ENCODE measurements at places on chromosomes 3 and 15.

DNA sequence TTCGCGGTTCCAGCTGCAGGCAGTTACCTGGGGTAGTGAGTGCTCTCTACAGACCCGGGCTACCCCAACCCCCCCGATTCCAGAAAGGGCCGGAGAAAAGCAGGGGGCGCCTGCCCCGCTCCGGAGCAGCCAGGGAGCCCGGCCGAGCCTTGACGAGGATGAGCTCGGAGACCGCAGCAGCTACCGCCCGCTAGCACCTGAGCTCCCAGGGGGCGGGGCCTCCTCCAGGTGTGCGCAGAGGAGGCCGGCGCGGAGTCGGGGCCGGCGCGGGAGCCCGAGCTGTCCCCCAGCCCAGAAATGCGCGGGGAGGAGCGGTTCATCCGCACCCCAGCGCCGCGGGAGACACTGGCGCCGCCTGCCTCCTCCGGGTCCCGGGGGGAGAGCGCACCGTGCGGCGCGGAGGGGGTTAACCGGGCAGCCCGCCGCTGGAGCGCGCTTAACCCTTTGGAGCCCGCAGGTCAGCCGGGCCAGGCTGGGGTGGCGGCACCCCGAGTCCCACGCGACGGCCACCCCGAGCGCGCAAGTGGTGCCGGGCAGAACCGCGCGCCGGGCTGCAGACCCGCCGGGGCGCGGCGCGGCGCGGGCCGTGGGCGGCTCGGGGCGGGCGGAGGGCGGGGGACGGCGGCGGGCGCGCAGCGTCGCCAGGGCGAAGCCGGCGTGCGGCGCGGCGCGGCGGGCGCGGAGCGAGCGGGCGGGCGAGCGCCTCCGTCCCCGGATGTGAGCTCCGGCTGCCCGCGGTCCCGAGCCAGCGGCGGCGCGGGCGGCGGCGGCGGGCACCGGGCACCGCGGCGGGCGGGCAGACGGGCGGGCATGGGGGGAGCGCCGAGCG is at the start of gene CACNA1D:
CACNA1D (plus strand) TSS at position 649 of the 829 bp plus-strand sequence. CDS start 556 bp downstream, outside the sequence.
- no peak for DNase-seq

GRCh38 chr3:169171739-169172138 is 491.8 kb downstream of the MECOM start:
- DNase-seq, result no peak

GRCh38 chr3:139933766-139934165 is 1.2 kb upstream of the CLSTN2 start:
- DNase-seq, result no peak

DNA sequence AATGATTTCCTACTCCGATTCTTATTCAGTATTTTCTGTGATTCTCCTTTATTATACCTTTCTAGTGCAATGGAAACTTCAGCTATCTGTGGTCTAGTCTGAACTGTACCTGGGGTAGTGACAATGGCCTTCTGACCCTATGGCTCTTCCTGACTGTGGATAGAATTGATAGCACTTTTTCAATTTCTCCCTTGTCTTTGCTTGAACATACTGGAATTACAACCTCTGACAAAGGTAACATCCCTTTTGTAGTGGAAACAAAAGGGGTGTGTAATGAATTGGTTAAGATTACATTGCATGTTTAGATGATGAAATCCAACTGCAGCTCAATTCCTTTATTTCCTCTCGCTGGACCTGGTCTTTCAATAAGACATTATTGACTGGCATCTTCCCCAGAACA is 21.0 kb upstream of the SOX2 start:
- DNase-seq, result no peak

DNA sequence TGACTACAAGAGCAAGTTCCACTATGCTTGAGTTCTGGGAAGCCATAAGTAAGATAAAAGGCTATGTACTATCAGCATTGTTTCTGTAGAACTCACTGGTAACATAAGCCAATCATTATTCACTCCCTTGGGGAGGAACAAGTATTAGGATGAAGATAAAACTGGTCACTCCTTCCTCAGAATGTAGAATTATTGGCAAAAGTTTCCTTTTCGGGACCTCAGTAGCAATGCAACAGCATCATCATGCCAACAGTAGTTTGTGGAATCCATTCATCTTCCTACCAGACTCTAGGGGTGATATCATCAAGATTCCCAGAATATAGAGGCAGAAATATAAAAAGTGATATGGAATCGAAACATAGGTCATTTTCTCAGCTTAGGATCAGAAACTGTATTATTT is 209.5 kb downstream of the PLOD2 start:
- no peak for DNase-seq

DNA sequence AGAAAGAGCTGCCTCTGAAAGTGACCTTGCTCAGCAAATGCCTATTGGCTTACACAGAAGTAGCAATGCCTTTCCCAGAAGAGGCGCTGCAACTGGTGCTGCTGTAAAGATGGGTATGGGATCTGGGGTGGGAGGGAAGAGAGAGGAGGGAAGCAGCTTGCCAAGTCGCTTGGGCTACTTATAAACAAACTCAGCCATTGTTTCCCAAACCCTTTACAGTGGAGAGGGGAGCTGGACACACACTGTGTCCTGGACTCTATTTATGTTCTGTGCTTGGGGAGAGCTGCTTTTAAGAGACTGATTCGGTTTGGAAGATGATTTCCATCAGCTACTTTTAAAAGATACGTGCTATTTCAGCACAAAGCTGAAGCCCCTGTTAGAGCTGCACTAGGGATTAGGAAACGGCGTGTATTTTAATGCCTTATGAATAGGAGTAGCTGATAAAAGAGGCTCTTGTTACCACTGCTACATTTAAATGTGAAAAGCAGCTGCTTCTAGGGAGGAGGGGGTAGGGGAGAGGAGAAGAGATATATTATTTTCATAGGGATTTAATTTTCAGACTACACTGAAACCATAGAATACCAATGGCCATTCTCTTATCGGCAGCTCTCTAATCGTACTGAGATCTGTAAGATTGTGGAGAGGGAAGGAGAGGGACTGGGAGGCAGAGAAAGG is 440.6 kb downstream of the MCTP2 start:
- DNase-seq, result no peak

DNA sequence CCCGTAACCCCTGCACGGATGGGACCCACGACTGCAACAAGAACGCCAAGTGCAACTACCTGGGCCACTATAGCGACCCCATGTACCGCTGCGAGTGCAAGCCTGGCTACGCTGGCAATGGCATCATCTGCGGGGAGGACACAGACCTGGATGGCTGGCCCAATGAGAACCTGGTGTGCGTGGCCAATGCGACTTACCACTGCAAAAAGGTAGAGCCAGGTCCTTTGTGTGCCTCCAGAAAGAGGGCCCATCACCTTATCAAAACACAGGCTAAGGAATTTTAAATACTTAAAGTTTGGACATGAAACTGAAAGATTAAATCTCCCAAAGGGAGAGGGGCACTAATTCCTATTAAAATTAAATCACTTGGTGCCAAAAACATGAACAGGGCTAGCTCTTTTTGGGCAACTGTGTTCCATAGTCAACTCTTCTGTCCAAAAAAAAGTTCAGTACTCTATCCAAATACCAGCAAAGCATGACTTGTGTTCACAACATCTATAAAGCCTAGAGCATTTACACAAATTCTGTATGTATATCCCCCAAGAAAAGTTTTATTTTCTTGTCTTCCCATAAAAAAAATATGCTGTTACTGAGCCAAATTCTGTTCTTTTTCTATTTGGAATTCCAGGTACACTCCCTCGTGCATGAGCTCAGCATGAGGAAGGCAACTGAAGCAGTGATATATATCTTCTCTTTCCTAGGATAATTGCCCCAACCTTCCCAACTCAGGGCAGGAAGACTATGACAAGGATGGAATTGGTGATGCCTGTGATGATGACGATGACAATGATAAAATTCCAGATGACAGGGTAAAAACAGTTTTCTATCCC is 9.2 kb downstream of the THBS1 start:
- DNase-seq, result no peak

DNA sequence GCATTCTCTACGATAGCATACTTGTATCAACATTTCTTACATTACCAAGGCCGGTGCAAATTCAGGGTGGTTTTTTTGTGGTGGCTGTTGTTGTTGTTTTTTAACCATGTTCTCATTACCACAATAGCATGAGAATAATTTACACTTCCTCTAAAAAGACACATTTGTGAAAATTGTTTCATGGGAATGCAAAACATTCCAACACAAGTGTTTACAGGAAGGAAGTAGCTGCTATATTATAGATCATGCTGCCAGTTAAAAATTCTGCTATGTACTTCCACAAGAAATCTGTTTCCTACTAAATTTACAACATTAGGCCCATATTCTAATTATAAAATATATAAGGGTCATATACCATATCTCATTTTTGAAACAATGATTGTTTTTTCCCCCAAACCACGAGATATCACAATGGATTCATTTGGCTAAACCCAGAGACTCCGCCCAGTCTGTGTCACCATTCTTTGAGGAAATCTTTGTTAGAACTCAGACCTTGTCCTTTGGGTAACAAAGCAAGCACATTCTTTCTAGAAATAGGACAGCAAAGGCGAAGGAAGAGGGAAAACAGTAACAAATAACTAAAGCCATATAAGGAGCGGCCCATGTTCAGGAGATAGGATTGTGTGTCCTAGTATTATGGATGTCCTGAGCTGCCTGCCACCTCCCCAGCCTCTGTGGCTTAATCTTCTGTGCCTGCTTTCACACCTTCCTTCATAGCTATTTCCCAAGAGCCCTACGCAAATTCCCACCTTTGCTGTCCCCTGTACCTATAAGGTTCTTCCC is 60.1 kb downstream of the UACA start:
- no peak for DNase-seq

GRCh38 chr15:78257681-78258080 is 6.7 kb upstream of the DNAJA4 start:
- DNase-seq, result no peak

DNA sequence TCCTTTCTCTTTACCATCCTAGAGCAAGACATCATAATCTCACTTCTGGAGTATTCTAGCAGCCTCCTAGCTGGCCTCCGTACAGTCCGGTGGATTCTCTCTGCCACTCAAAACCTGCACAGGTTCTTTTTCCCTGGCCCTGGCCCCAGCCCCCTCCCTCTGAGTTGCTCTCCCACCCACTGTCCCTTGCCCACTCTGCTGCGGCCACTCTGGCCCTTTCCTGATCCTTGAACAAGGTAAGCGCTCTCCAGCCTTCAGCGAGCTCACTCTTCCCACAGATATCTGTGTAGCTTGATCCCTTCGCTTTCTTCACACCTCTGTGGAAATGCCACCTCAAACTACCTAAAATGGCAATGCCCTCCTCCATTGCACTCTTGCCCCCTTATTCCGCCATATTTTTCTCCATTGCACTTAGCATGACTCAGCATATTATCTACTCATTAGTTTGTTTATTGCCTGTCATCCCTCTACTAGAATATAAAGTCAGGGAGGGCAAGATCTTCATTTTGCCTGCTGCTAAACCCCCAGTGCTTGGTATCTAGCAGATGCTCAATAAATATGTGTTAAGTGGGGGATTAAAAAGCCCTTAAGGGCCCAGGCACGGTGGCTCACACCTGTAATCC is 65.6 kb upstream of the ATP13A3 start:
- no peak for DNase-seq

- no peak for DNase-seq
Measured at GRCh38 chr3:81268526-81268925, 492.9 kb downstream of the GBE1 start.

DNA sequence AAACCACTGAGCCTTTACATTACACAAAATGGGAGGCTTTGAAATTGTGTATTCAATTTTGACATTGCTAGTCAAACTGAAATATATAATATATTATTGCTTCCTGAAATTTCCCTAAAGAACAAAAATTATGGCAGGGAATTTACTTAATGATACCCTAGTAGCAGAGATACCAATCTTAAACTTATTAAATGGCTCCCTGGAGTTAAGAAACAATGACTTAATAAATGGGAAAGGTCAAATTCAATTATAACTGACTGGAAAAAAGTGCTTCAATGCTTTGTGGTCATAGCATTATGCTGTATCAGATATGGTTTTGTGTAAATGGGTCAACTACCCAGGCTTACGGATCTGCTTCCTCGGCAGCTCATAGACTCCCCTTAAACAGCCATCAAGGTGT is 244.1 kb downstream of the CNTN3 start:
- DNase-seq, result no peak

DNA sequence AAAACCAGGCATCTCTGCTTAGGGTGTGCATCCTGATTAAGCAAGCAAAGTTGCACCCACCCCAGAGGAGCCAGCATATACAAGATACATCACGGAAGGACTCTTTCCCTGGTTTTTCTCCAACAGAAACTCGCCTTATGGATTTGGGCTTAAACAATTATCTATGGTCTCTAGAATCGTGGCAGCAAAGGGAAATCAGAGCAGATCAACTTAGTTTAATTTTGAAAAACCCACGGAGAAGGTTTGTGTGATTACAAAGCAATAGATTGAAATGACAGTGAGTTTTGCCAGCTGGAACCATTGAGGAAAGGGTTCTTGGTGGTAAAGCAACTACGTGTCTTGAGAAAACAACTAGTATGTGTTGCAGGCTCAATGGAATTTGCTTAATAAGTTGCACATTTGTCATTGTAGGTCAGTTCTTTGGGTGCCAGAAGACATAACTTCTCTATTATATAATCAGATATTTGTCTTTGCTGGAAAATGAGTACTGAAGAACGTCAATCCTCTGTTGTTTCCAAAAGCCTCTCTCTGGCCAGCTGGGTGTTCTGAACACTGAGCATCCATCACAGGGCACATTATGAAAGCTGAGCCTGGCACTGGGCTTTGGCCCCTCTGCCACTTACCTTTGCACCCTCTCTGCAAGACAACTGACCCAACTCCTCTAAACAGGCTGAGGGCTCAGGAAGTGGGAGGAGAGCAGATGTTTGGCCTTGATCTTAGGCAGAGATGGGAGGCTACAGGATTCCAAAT is 75.7 kb upstream of the FBN1 start:
- DNase-seq, result no peak

- DNase-seq, result no peak
Measured at GRCh38 chr3:20008646-20009045, 3.4 kb downstream of the PP2D1 start.

DNA sequence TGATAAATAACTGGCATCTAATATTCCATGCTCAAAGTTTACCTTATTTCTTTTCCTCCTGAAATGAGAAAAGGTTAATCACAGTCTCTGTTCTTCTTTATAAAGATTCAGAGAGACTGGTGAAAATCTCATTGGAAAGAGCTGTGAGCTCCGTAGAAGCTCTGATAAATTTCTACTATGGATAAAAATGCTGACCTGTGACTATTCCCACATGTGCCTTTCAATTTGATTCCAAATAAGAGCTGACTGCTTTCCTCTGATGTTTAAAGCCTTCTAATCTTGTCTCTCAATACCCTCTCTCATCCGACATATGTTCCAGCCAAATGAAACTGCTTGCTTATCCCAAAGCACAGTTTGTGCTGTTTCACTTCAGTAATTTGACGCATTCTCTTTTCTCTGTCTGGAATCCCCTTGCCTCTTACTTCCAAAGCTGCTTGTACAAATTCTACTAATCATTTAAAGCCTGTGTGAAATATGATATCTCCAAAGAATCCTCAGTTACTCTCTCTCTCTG is 130.1 kb downstream of the RTP4 start:
- DNase-seq, result no peak

- DNase-seq, result no peak
Measured at GRCh38 chr3:114928989-114929640, 218.0 kb downstream of the ZBTB20 start.

All from activated CD4-positive, alpha-beta T cell treated with anti-CD3 and anti-CD28 coated beads for 24 hours (primary cell).